Frontal cortex (tissue), 4 donors: ENCODE measurements at places on chromosomes 5 and 9. TPM values are rescaled to one million over a fixed set of nuclear protein-coding genes. Genes with fewer than 3 reads are reported as not detected.

PCDHA10 gene
- 10.6 TPM for total RNA-seq

NSD1 gene
- 58.7 TPM for total RNA-seq

CSNK1A1 gene
- total RNA-seq: 353 TPM

IFNA10 gene
- total RNA-seq: not detected

HTR4 gene
- 1.2 TPM for total RNA-seq

GAPVD1 gene
- total RNA-seq: 74.2 TPM

STK32A gene
- total RNA-seq: 4.1 TPM

COL5A1 gene
- total RNA-seq: 2.9 TPM

PDE6A gene
- total RNA-seq: not detected

ZNF883 gene
- total RNA-seq: 28.1 TPM

SPINK4 gene
- total RNA-seq: not detected

NMUR2 gene
- total RNA-seq: not detected

CMYA5 gene
- total RNA-seq: 0.82 TPM

GMCL2 gene
- not detected for total RNA-seq

ZNF483 gene
- total RNA-seq: 37.1 TPM

NPR2 gene
- total RNA-seq: 11.0 TPM

SGCD gene
- total RNA-seq: 3.3 TPM
